ENCODE measurements at places on chromosomes 6 and 20.

GRCh38 chr6:168871642-168872315 lies 381.9 kb downstream of the THBS2 start:
- DNase-seq = no peak

DNA sequence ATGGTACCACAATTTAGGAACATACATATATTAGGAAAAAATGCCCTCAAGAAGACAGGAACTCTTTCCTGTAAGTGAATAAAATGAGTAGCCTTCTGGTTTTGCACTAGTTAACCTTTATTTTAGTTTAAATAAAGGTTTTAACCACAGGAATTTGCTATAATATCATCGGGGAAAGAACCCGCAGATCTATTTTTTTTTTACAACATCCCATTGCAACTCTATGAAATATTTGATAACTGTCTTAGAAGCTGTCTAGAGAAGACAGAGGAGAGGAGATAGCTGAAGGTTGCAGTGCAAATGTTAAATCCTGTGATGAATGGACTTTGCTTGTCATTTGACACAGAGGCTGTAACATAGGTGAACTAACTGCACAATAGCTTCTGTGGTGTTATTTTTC lies 69.5 kb downstream of the TINAG start:
- DNase-seq = no peak

GRCh38 chr6:118808793-118809638 lies 84.9 kb upstream of the ASF1A start:
- DNase-seq = no peak

DNA sequence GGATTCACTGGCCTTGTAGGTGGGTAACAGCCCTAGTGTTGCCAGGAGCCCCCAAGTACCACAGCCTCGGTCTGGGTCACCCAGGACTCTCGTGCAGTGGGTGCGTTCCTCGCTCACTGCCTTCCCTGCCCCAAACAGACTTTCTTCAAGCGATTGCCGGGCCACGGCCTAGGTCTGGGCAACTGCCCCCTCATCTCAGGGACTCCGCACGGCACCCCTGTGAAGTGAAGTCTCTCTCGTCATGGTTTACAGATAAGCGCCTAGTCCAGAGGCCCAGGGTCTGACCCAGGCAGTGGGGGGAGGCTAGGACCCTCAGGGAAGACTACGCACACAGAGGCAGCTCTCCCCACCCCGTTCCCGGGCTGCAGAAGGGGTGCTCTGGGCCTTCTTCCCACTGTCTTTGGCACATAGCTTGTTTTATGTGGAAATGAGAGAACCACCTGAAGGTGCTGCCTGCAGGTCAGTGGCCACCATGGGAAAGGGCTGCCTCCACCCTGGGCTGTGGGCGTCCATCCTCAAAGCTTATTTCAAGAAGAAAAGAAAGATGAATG lies 220.8 kb downstream of the ERMARD start:
- no peak for DNase-seq

DNA sequence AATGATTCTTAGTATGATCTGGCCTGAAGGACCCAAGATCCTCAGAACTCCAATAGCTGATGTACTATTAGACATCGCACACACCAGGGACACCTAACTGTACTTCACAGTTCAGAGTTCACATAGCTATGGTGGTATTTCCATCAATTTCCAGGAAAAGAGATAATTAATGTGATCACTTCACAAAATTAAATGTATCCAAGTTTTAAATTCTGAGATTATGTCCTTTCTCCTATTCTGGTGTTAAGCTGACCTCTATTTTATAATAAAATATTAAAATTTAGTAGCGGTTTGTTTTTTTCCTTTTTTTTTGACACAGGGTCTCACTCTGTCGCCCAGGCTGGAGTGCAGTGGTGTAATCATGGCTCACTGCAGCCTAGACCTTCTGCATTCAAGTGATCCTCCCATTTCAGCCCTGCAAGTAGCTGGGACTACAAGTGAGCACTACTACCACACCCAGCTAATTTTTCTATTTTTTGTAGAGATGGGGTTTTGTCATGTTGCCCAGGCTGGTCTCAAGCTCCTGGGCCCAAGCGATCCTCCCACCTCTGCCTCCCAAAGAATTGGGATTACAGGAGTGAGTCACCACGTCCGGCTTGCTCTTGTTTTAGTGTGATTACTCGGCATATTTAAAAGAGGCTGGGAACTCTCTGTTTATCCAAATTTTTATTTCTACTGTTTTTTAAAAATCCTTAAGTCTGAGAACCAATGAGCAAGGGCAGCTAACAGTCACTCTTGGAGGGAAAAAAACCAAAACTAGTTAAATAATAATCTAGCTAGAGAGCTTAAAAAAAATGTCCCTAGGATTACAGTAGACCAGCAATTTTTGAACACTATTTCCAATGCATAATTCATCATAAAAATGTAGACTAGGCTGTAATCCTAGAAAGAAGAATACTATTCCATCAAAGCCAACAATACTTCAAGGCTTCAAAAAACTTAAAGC lies 16.0 kb downstream of the KIF13A start:
- no peak for DNase-seq

DNA sequence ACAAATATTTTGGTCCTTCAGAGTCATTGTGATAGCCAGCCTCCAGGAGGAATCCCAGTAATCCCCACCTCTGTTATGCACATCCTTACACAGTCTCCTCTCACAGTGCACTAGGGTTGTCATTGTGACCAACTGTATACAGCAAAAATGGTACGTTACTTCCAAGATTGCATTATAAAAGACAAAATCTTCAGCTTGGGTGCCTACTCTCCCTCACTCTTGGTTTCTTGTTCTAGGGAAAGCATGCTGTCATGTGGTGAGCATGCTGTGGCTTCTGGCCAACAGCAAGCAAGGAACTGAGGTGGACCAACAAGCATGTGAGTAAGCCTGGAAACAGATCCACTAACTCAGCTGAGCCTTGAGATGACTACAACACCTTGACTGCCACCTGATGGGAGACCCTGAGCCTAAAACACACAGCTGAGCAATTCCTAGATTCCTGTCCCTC lies 130.1 kb upstream of the DST start:
- DNase-seq = no peak

DNA sequence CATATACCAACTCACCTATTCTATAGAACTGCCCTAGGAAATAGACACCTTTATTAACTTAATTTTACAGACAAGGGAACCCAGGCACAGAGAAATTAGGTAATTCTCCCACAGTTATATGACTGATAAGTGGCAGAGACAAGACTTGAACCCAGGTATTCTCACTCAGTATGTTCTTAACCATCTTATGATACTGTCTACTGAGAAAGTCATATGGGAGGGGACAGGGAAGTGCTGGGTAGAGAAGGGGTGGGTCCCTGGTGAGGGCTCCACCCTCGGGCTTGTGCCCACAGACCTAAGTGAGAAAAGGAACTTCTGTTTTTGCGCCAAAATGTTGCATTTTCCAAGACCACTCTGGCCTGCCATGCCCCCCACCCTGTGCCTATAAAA lies 123.5 kb downstream of the RNF144B start:
- no peak for DNase-seq

- DNase-seq = no peak
Measured at GRCh38 chr20:7792150-7792869, 147.9 kb downstream of the HAO1 start.

GRCh38 chr20:24439737-24440387 lies 29.6 kb upstream of the SYNDIG1 start:
- DNase-seq = no peak

DNA sequence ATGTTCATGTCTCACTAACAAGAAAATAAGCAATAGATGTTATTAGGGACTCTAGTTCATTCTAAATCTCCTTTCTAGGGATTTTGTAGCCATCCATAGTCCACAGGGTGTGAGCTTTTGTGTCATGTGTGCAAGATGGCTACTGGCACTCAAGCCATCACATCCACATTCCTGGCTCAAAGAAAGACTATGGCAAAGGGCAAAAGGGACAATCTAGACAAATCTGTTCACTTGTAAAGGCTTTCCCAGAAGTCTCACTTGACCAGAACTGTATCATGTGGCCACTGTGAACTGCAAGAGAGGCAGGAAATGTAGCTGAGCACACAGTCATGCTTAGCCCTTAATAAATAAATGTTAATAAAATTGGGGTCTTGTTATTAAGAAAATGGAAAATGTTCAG lies 212.6 kb upstream of the EXOC2 start:
- DNase-seq = no peak

DNA sequence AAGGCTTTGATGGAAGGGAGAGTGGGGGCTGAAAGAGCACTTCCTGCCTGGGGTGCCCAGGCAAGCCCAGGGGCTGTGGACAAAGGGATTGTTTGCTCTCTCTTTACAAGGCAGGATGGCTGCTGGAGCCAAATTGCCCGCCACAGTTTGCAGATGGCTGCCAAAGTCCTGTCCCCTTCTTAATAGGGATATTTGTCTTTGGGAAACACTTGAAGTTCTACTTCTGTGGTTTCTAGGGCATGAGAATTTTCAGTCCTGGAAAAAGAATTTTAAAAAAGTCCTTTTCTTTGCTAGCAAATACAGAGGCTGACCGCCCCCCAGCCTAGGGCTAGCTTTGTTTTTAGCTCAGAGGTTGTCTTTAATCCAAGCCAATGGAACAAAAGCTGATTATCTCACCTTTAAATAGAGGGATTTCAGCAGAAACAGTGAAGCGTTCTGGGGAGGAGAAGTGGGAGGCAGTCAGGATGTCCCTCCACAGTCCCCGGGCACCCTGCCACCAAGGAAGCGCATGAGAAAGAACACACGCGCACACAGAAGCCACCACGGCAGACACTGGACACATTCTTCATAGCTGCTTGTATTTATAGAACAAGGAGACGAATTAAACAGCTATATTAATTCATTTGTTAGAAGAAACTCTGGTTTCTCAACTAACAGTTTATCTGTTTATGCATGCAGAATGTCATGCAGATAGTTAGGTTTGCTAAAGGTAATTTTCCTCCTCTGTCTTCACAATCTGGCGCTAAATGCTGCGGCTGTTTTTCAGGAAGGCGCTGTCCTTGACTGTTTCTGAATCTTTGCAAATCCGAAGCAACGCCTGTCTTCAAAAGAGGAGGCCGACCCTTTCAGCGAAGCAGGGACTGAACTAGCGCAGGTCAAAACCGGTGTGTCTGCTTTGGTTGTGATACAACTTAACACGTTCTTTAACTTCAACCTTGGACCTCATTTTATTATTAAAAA lies 736.9 kb downstream of the QKI start:
- DNase-seq = no peak

DNA sequence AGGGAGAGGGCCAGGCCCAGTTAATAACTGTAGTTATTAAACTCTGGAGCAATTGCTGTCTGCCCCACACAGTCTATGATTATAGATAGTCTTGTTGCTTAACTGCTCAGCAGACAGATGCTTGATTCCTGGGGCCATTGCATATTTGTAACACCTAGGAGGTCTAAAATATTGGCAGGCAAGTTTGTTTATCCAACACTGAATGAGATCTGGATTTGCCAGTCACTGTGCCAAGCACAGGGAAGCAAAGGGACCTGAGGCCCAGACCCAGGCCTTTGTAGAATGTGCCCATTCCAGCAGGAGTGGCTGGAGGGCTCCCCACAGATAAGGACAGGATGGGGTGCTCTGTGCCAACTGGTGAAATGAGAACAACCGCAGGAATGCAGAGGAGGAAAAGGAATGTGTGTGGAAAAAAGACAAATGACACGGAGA lies 17.6 kb upstream of the ENTPD6 start:
- no peak for DNase-seq

- DNase-seq = no peak
Measured at GRCh38 chr6:33634161-33634727, 13.1 kb downstream of the ITPR3 start.

- DNase-seq = no peak
Measured at GRCh38 chr6:170087941-170088581, 202.8 kb downstream of the DLL1 start.
